ENCODE measurements at places on chromosomes 5 and 9.

DNA sequence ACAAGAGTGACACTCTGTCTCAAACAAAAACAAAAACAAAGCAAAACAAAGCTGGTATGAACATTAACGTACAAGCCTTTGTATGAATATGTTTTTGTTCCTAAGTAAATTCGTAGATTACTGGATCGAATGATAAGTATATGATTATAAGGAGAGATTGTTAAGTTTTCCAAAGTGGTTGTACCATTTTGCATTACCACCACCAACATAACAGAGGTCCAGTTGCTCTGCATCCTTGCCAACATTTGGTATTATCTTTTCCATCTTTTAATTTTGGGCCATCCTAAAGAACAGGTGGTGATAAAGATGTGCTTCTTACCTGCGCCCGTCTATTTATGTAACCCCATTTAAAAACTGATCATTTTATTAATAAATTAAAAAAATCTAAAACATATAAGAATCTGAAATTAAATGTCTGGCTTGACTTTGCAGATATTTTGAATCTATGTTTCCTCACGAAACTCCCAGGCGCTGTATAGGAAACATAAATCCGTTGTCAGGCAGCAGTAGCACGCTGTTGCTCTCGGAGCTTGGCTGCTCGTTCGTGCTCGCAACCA is 593 bp upstream of the NAA35 start:
- DNase-seq, result no peak

GRCh38 chr5:78527054-78527859 is 121.3 kb downstream of the LHFPL2 start:
- DNase-seq, result no peak

- no peak for DNase-seq
Observed at GRCh38 chr9:131954299-131954698, 125.4 kb downstream of the MED27 start.

DNA sequence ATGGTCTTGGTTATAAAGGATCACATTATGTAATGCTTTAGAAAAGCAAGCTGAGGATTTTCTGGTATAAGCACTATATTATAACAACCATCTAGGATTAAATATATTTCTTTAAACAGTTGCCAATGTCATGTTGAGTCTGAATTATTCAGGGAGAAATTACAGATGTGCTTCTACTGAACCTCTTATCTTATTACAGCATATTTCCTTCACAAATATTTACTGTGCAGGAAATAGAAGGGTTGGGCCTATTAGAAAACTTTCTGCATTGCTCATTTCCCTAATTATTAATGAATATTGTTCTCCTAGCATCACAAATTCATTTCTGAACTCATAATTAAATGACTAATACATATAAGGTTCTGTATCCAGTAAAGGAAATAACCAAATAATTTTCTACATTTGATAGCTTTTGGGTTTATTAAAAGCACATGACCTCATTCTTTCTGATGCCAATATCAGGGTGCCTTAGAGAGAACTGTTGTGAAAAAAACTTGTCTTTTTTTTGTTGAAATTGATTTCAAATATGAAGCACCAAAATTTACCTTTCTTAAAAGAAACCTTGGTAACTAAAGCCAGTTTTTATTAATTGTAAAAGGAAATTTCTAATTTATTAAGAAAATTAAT is 476.8 kb upstream of the PTGER4 start:
- DNase-seq, result no peak

DNA sequence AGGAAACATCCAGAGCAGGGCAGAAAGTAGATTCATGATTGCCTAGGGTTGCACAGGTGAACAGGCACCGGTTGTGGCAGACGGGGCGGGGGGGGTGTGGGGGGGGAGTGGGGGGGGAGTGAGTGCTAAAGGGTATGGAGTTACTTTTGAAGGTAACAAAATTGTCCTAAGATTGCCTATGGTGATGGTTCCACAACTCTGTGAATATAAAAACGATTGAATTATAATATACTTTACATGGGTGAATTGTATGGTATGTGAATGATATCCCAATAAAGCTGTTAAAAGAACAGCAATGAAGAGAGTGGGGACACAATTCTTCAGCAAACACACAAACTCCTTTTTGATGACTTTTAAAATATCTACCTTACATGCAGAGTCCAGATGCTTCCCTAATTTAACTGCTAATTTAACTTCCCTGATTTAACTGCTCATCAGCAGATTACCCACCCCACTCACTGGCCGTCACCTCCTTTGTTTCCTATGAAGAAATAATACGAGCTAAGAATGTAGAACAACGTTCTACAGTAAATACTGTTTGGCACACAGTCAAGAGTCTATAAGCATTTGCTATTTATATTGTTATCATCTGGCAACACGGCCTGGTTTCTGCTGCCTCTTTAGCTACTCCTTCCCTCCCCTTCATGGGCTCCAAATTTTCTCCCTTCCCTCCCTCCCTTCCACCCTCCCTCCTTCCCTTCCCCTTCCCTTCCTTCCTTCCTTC is 83.5 kb downstream of the PTCH1 start:
- DNase-seq, result no peak

DNA sequence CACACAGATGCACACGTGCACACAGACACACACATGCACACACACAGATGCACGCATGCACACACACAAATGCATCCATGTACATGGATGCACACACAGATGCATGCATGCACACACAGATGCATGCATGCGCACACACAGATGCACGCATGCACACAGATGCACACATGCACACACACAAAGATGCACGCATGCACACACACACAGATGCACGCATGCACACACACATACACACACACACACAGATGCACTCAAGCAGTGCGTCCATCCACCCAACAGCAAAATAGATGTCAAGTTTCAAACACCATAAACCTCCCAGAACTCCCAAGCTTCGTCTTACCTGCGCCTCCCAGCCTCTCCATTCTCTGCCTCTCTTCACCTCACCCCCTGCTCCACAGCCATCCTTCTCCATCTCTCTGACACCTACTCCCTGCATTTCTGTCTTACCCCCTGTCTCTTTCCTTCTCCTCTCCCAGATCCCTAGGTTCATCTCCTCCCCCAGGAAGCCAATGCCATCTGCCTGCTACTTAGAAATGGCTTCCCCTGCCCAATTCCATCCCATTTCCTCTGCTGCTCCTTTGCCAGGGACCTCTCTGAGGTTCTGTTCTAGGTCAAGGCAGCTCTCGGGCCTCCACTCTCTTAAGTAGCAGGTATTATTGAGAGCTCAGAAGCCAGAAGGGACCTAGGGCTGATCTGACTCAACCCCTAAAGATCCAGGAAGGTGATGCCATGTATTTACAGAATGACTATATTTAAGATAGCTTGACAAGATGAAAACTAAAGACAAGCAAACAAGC is 297.2 kb downstream of the MED10 start:
- DNase-seq, result no peak

DNA sequence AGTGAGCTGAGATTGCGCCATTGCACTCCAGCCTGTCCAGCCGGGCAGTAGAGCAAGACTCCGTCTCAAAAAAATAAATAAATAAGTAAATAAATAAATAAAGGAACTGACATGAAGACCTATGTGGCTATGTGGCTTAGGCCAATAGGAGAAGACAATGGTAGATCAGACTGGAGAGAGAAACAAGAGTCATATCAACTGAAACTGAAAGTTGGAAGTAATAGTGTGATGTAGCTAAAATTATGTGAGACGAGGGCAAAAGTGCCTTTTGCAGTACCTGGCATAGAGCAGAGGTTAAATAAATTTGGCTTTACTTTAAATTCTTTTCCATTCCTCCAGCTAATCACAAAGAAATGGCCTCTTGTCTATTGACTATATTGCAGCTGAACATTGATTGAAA is 7.3 kb downstream of the FBP2 start:
- DNase-seq, result no peak

GRCh38 chr9:98516897-98517503 is 191.7 kb downstream of the GABBR2 start:
- no peak for DNase-seq

DNA sequence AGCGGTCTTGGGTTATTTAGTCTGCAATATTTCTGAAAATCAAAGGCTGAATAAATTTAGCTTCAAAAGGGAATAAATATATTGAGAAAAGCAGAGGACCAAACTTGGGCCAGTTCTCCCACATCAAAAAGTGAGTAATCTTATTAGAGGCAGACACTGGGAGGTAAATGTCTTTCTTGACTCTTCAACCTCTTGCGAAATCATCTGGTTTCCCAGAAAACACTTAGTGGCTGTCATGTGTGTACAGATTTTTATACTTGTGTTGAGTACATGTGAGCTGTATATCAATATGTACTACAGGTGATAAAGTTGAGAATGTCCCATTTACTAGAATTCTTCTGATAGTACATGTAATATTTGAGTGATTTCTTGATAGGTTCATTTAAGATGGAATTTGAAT is 454.9 kb downstream of the PRR16 start:
- DNase-seq, result no peak

GRCh38 chr9:112921549-112921948 is 30.9 kb upstream of the SLC46A2 start:
- no peak for DNase-seq

DNA sequence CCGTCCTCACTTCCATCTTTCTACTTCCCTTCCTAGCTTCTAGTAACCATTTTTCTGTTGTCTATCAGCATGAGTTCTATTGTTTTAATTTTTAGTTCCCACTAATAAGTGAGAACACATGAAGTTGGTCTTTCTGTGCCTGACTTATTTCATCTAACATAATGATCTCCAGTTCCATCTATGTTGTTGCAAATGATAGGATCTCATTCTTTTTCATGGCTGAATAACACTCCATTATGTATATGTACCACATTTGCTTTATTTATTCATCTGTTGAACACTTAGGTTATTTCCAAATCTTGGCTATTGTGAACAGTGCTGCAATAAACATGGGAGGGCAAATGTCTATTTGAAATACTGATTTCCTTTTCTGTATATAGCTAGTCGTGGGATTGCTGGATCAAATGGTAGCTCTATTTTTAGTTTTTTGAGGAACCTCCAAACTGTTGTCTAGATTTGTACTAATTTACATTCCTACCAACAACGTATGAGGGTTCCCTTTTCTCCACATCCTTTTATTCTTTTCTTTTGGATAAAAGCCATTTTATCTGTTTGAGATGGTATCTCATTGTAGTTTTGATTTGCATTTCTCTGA is 50.3 kb downstream of the NSD1 start:
- DNase-seq, result no peak

DNA sequence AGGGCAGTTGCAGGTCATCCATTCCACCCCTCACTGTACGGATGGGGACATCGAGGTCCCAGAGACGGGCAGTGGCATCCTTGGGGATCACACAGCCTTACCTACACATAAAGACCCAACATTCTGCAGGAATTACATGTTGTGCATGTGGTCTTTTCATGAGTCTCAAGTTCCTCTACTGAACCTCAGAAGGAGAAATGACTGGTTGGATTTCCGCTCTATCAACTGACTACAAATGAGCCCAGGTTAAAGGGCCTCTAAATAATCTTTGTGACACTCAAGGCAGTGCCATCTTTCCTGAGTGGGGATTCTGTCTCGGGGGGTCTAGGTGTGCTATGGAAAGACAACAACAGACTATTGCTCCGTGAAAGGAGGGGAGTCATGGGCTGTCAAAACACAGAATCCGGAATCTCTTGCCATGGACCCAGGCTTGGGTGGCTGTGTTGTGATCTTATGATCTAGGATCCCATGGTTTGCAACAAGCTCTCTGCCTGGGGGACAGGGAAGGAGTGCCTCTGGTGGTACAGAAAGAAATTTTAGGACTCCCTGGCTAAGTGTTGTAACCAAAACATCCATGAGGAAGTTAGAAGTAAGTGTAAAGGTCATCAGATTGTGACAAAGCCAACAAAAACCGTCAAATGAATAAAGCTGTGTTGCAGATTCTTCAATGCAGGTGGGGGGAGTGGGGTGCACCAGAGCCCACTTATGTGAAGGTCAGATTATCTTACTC is 1.9 kb upstream of the SLC31A2 start:
- DNase-seq, result no peak

DNA sequence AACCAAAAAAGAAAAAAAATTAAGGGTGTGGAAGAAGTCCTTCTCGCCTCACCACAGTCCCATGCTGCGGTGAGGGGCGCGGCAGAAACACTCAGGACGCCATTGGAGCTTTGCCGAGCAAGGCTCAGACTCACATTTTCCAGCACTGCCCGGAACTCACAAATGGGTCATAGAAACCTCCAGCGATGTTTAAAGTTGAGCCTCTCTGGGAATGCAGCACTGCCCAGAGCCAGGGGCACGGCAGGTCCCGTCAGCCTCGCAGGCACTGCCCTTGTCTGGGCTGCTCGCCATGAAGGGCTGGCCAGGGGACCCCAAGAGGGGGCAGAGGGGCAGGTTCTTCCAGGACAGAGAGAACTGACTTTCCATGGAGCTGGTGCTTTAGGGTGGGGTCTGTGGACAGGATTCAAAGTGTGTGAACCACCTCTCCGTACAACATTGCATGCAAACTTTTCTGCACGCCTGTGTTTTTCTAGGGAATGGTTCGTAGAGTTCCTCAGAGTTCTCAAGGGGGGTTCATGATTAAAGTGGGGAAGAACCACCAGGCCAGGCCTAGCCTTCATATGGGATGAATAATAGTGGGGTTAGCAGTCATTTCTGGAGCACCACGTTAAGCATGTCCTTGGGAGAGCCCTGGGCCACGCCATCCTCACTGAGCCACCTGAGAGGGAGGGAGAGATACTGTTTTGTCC is 38.4 kb downstream of the PRRX2 start:
- DNase-seq, result no peak

DNA sequence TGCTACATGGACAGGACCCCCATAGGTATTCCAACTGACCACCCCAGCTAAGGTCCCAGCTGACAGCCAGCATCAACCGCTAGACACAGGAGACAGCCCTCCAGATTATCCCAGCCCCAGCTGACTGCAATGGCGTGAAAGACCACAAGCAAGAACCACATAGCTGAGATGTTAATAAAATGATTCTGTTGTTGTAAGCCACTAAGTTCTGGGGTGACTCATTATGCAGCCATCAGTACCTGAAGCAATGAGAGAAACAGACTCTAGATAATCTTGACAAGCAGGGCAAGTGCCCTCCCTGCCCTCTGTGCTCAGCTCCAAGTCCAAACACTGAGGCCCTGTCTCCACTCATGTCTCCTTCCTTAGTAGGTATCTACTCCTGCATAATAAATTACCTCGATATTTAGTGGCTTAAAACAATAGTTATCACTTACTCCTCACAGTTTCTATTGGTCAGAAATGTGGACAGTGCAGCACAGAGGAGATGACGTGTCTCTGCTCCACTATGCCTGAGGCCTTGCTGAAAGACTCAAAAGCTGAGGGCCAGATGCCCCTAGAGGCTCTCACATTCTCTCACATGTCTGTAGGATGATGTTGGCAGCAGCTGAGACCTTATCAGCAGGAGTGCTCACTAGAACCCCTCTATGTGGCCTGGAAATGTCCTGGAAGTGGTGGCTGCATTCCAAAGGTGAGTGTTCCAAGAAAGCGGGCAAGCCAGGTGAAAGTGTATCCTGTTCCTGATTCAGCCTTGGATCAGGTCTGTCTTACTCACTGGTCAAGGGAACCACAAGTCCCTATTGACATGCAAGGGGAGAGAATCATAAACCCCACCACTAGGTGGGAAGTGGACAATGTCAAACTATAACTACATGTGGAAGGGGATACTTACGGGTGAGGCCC is 2.5 kb downstream of the MGAT1 start:
- no peak for DNase-seq

DNA sequence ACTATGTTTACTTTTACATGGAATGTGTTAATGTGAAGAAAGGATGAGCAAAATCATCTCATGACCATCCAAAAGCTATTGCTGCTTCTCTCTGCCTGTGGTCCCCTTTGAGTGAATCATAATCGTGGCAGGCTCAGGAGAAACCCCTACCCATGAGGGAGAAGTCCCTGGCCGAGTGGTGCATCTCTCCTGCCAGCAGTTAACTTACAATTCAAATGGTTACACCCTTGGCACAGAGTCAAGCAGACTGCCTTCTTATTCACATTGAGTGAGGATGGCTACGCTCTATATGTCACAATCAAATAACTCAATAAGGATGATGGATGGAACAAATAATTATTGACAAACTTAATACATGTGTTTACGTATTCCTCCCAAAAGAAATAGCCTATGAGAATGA is 179.1 kb downstream of the FGF1 start:
- no peak for DNase-seq
